ENCODE measurements at places on chromosomes 13 and 19.

GRCh38 chr13:66657165-66657881, 572.8 kb downstream of the PCDH9 start:
- no peak for DNase-seq

DNA sequence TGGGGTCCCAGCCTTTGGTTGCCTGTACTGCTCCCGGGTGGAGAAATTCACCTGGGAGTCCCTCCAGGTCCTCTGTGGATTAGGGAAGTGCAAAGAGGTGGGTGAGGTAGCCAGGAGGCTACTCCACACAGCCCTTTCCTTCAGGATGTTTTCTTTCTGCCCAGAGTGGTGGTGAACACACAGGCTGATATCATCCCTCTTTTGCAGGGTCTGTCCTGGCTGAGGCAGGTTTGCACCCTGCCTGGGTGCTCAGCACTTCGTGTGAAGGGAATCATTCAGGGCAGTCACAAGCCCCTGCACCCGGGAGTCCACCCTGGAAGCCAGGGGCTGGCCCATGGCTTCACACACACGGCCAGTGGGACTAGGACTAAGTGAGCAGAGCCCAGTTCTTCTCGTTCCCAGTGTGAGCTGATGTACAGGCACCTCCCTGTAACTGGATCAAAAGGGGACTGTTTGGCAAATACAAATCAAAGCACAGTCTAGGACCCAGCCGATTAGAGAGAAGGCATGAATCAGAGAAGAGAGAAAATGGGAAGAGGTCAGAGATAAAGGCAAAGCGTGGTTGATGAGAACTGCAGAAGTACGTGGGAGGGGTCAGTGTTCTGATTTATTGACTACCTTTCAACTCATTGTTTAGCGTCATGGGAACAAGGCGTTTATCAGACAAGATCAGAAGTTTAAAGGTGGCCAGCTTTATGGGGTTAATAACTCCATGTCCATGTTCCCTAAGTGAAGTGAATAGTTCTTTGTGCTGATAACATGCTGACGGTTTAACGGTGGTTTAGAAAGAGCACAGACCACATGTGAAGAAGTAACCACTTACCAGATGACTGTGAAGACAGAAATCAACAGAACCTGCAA, 30.4 kb upstream of the SPATA13 start:
- DNase-seq, result no peak

- DNase-seq, result no peak
Observed at GRCh38 chr19:18046059-18046718, 38.2 kb downstream of the ARRDC2 start.

GRCh38 chr13:99154064-99154463, 46.6 kb upstream of the UBAC2 start:
- DNase-seq, result no peak

DNA sequence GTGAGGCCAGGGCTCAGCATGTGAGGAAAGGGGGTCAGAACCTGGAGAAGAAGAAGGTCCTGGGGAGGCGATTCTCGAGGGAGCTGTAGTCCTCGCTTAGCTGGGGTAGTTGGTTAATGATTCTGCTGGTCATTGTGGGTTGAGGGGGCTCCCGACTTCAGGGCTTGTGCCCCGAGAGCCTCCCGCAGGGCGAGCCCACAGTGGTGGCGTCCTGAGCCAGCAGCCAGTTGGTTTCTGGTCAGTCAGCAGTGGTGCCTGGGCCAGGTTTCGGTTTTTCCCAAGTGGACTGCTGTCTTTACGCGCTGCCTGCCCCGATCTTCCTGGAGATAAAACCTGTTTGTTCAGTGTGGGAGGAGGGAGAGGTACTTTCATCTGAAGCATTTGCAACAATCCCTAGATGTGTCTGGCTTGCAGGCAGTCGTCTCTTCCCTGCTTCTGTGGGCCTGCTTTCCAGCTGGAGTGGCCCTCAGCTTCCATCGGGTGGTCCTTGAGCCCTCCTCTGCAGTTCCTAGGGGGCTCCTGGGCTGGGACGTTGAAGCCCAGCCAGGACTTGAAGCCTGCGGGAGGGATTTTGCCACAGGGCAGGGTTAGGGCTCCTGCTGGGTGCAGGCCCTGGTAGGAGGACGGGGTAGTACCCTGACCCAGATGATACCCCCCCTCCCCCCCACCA, 3.2 kb downstream of the PTBP1 start:
- DNase-seq, result no peak

GRCh38 chr19:7806234-7806633, 23.8 kb upstream of the EVI5L start:
- no peak for DNase-seq

DNA sequence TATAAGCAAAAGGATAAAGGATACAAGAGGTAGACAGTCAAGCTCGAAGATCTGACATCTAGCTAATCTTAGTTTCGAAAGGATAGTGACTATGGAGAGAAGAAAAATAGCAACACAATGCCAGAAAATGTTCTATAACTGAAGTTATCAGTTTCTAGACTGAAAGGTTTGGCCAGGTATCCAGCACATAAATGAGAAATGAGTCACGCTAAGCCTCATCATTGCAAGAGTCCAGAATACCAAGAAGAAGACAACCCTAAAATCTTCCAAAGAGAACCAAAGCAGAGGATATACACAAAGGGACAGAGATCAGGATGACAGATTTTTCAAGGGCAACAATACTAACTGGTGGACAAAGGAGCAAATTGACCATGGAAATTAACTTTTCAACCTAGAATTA, 237.0 kb downstream of the POSTN start:
- DNase-seq, result no peak

DNA sequence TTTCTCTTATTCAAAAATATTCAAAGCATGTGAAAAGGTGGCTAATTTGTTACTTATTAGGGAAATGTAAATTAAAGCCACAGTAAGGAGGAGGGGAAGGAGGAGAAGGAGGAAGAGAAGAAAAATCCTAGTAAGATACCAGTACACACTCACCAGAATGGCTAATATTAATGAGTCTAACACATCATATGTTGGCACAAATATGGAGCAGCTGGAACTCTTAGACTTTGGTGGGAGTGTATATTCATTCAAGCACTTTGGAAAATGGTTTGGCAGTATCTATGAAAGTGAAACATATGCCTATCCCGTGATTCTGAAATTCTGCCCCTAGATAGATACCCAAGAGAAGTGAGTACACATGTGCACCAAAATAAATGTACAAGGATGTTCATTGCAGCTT, 38.1 kb upstream of the RGCC start:
- DNase-seq, result no peak

GRCh38 chr13:39302820-39303219, 264.6 kb downstream of the NHLRC3 start:
- no peak for DNase-seq

DNA sequence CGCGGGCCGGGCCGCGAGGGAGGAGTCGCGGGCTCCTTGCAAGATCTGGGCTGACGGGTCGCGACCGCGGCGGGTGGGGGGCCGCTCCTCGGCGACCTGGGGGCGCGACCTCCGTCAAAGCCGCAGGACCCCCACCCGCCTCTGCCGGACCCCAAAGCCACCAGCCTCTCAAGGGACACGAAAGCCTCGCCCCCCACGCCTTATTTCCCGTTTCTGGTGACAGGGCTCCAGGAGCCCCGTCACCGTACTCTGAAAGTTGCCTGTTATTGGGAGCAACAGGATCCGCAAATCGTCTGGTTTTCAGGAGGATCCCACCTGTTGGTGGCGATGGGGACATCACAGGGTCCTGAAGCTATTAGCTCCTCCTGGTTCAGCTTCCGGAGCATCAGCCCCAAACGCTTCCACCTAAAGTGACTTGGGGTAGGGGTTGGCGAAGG, 530 bp downstream of the MAU2 start:
- DNase-seq, result no peak

GRCh38 chr19:8654591-8655339, 24.3 kb downstream of the NFILZ start:
- no peak for DNase-seq

GRCh38 chr13:49428041-49428763, 15.7 kb downstream of the CAB39L start:
- DNase-seq, result no peak

- DNase-seq, result no peak
Observed at GRCh38 chr13:112984501-112984900, 15.5 kb downstream of the MCF2L start.

GRCh38 chr13:28425793-28426192, 69.1 kb downstream of the FLT1 start:
- DNase-seq, result no peak

DNA sequence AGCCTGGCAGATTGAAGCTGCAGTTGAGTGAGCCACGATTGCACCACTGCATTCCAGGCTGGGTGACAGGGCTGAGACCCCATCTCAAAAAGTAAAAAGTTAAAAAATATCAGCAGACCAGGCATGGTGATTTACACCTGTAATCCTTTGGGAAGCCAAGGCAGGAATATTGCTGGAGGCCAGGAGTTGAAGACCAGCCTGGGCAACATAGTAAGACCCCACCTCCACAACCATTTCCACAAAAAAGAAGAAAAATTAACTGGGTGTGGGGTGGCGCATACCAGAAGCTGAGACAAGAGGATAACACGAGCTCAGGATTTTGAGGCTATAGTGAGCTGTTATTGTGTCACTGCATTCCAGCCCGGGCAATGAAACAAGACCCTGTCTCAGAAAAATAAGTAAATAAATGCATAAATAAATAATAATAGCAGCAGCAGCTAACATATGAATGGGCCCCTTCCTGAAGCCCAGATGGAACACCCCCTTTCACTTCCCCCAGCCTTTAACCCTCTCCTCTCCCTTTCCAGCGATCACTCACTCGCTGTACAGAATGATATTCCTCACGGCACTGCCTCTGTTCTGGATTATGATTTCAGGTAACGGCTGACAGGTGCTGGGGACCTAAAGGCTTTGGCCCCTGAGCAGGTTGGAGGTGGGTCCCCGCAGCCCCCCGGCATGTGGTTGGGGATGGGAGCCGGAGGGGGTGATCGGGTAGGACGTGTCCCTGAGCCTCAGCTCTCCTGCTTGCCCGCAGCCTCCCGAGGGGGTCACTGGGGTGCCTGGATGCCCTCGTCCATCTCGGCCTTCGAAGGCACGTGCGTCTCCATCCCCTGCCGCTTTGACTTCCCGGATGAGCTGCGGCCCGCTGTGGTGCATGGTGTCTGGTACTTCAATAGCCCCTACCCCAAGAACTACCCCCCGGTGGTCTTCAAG, 3.2 kb downstream of the MAG start:
- no peak for DNase-seq

- DNase-seq, result no peak
Observed at GRCh38 chr13:59210543-59210942, 953.2 kb downstream of the DIAPH3 start.

DNA sequence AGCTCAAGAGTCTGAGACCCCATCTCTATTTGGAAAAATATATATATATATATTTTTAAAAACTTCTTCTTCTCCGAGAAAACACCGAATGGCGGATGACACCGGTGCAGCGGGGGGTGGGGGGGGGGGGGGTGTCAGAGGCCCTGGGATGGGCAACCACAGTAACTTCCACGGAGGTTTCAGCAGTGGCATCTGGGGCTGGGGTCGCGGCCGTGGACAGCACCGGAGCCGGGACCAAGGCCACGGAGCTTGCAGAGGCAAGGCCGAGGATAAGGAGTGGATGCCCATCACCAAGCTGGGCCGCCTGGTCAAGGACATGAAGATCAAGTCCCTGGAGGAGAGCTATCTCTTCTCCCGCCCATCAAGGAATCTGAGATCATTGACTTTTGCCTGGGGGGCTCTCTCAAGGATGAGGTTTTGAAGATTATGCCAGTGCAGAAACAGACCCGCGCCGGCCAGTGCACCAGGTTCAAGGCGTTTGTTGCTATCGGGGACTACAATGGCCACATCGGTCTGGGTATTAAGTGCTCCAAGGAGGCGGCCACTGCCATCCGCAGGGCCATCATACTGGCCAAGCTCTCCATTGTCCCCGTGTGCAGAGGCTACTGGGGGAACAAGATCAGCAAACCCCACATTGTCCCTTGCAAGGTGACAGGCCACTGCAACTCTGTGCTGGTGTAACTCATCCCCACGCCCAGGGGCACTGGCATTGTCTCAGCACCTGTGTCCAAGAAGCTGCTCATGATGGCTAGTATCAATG, 59.0 kb downstream of the EPS15L1 start:
- no peak for DNase-seq

- DNase-seq, result no peak
Observed at GRCh38 chr13:54950546-54950945, 1921.9 kb downstream of the OLFM4 start.

- DNase-seq, result no peak
Observed at GRCh38 chr19:4996701-4997100, 27.8 kb downstream of the KDM4B start.

GRCh38 chr13:73810647-73811046, 323.6 kb downstream of the KLF12 start:
- no peak for DNase-seq

- DNase-seq, result no peak
Observed at GRCh38 chr13:67515895-67516294, 285.8 kb upstream of the PCDH9 start.

GRCh38 chr13:52878831-52879230, 30.4 kb upstream of the PCDH8 start:
- no peak for DNase-seq

GRCh38 chr13:94345374-94346195, 133.9 kb downstream of the DCT start:
- DNase-seq, result peak; percentile 38

- no peak for DNase-seq
Observed at GRCh38 chr13:74210693-74211393, 76.6 kb upstream of the KLF12 start.

DNA sequence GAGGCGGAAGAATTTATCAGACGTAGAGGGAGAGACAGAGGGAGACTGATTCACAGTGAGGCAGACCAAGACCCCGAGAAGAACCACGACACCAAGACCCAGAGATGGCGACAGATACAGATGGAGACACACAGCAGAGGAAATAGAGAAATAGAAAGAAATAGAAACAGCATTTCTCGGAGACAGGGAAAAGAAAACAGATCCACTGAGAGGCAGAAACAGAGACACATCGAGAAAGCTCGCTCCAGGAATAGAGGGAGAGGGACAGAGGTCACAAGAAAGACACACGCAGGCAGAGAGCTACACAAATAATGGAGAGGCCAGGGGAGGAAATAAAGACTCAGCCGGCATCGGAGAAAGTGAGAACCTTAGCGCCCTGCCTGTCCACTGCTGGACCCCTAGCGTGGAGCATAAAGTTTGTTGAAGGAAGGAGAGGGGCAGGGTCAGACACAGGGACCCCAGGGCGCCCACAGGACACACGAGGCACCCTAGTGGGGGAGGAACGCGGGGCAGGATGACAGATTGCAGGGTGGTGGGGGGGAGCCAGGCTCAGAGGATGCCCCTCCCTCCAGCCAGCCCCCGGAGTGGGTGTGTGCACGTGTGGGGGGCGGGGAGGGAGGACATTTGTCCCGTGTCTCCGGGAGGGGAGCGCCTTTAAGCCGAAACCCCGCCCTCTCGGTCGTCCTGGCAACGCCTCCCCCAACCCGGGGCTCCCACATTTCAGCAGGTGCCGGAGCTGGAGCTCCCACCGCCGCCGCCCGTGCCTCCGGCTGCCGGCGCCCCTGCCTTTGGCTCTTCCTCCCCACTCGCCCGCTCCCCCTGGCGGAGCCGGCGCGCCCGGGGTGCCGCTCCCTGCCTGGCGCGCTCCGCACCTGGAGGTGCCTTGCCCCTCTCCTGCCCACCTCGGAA, at the start of gene PRKCG:
TSS of gene PRKCG (plus strand) at position 716 of the 909 bp plus-strand sequence. CDS start 298 bp downstream, outside the sequence.
- DNase-seq, result no peak

GRCh38 chr13:36910545-36910944, 9.5 kb downstream of the SMAD9 start:
- DNase-seq, result no peak

GRCh38 chr19:37963190-37963936, 56.4 kb downstream of the SIPA1L3 start:
- DNase-seq, result no peak

- no peak for DNase-seq
Observed at GRCh38 chr13:59337070-59337469, 826.7 kb downstream of the DIAPH3 start.

GRCh38 chr13:101490406-101491015, 38.0 kb downstream of the ITGBL1 start:
- no peak for DNase-seq

GRCh38 chr13:112457485-112457884, 81.3 kb downstream of the SPACA7 start:
- no peak for DNase-seq
